Aorta (tissue), 5 donors: ENCODE measurements at places on chromosomes 12 and 14. TPM values are rescaled to one million over a fixed set of nuclear protein-coding genes. Genes with fewer than 3 reads are reported as not detected.

KRT73 gene
- not detected for total RNA-seq

PROX2 gene
- total RNA-seq, result not detected

DNA sequence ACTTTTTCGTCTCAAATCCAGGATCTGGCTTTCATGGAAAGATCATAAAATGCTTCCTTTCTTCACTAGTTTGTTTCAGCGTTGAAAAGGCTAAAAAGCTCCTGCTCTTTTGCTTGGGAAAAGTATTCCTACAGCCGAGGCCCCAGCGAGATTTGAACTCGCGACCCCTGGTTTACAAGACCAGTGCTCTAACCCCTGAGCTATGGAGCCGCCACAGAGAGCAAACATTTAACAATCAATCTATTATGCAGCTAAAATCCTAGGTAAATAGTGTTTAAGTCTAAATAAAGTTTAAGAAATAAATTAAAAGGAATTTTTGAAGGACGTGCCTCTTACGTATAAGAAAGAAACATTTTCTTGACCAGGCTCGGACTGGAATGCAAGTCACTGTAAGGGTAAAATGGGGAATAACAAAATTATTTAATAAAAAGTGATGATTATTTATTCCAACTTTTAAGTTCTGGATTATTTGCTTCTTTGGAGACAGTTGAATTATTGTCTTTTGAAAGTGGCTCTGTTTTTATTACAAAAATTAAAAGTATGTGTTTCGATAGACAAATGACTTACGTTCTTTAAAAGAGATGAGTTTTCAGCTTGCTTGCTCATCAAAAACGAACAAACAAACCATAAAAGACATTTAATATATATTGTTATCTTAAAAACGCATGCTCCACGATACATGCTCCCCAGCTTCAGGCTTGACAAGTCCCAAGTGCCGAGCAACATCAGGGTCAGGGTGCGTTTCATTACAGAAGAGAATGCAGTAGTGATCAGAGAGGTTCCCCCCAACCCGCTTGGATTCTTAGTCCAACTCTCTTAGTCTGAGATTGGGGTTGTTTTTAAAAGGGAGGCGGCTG lies 10.2 kb downstream of the OR6S1 start:
- DNase-seq, result no peak

DNA sequence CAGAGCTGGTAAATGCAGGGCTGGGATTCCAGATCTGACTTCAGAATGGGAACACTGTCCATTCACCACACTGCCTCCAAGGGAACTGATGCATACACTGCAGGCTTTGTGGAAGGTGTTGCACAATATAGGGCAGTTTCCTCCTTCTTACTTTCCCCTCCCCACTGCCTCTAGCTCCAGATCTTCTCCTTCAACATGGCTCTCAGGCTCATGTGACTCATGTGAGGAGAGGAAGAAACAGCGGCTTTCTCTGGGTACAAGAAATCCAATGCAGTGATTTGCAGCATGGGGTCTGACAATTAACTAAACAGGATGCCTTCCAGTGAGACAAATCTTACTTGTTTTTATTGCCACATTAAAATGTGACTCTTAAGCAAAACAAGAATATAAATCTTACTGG lies 447.6 kb upstream of the CCDC196 start:
- DNase-seq, result no peak

HOXC4 gene
- total RNA-seq, result 18.4 TPM

DNA sequence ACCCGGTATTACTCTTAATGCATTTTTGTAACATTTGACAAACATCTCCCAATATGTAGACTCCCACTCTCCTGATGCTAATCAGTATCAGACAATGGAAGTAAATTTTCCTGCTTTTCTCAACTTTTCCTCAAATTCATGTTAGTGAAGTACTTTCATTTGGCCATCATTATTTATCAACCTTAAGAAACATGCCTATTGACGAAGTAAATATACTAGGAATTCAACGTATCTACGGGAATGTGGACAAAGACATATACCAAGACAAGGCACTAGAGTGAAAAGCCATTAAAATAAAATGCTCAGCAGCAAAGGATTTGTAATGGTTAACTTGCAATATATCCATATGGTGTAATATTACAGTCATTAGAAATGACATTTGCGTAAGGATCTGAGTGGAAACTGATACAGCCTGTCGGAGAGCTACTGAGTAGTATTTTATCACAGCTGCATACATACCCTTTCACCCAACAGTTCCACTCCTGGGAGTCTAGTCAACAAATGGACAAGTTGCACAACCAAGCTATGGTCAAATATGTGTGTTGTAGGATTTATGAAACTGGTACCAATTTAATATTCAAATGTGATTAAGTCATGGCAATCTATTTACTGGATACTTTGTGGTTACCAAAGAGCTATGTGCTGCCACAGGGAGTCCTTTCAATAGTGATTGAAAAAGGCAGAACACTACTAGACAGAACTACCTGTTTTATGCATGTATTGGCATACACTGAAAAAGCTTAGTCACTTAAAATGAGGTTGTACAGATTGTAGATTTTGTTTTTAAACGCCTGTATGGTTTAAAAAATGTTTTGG lies 26.5 kb downstream of the NUDT4 start:
- DNase-seq, result no peak

BATF gene
- 3.2 TPM for total RNA-seq

GRCh38 chr14:106318700-106319099 lies 792.3 kb downstream of the TMEM121 start:
- DNase-seq, result no peak

B4GALNT1 gene
- total RNA-seq, result 6.5 TPM

HOXC12 gene
- not detected for total RNA-seq

DNA sequence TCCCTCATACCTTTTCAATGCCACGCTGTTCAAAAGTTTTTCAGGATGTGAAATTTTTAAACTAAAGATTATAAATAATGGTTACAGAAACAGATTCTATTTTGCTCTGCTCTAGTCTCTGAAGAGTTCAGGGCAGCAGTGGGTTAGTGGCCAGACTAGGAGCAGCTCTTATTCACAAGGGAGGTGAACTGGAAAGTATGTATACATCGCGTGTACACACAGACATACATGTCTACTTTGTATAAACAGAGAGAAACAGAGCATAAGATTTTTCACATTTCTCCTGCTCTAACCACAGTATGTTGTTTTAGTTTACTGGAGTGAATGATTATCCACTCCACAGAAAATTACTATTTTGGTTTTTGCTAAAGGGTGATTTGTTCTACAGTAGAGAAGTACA lies 74.4 kb upstream of the CRY1 start:
- DNase-seq, result no peak

DNA sequence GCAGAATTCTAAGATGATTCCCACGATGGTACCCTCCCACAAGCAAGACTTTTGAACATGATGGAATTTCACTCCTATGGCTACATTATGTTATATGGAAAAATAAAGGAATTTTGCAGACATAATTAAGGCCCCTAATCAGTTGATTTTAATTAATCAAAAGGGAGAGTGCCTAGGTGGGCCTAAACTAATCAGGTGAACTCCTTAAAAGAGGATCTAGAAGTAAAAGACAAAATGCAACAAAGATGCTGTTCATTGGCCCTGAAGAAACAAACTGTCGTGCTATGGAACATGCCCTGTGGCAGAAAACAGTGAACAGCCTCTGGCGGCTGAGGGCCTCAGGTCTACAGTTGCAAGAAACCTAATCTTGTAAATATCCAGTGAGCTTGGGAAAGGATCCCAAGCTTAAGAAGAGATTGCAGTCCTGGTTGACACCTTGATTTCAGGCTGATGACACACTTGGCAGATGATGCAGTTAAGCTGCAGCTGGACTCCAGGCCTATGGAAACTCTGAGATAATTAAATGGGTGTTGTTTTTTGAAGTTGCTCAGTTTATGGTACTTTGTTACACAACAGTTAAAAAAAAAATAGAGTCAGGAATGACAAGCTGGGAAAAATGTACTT lies 13.8 kb downstream of the TMCC3 start:
- no peak for DNase-seq

DNA sequence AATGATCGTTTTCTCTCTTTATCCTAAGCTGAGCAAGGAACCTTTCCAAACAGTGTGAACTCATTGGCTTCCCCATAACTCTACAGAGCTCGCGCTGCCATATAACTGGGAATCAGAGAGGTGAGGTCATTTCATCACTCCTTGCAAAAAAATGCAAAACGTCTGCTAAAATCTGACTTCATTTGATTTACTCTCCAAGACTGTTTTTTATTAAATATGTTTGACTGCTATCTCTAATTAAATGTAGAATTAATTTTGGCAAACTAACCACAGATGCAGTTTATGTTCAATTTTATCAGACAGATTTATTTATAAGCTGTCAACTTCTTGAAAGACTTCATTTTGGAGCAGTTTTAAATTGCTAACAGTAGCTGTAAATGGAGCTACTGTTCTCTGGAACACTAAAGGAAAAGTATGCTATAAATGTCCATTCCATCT lies 131.6 kb upstream of the SOX5 start:
- DNase-seq, result no peak

- no peak for DNase-seq
Observed at GRCh38 chr12:54300225-54300731, 537 bp downstream of the NFE2 start.

HOXC13 gene
- total RNA-seq, result 0.32 TPM
